ENCODE measurements at places on chromosomes 12 and 14. TPM values are rescaled to one million over a fixed set of nuclear protein-coding genes. Genes with fewer than 3 reads are reported as not detected.

GRCh38 chr12:29763301-29763683 is 20.4 kb downstream of the TMTC1 start:
- no peak overlapping the region for H3K27ac ChIP-seq
- H3K4me3 ChIP-seq: no peak overlapping the region
- DNase-seq: no peak

GRCh38 chr12:11014234-11014633 is 8.2 kb downstream of the TAS2R19 start:
- no peaks in the 10 kb centered on the region for H3K36me3 ChIP-seq
- H3K27ac ChIP-seq: no peak overlapping the region
- DNase-seq: peak; percentile 44
- H3K4me3 ChIP-seq: no peak overlapping the region
- H3K27me3 ChIP-seq: no peaks in the 10 kb centered on the region

DNA sequence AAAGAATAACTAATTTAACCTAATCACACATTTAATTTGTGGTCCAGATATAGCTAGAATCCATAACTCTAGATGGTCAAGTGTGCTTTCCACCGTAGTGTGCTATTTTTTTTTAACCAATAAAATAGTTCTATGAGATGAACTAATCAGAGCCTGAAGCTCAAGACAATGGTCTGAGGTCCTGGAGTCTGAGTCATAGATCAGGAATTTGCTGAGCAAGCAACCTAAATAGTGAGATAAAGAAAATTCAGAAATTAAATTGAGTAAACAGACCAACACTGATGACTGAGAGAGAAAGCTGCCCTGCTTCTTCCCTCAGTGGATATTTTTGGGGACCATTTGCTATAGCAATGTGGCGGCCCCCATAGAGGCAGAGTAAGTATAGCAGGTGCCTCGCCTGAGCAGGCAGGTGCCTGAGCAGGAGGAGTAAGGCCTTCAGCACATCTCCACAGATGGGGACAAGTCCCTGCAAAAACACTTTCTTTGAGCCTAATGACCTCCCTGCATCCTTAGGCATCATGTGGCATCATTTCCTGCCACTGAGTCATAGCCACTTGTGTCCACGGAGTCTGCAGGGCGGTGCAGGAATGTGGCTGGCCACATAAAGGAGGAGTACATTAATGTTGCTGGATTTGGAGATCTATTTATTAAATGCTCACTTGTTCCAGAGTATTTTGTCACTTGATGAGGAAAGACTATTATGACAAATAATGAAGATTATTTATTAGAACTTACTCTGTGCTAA is 13.9 kb upstream of the CLEC4E start:
- DNase-seq: peak; percentile 11
- H3K4me3 ChIP-seq: no peak overlapping the region
- no peaks in the 10 kb centered on the region for H3K27me3 ChIP-seq
- no peak overlapping the region for H3K27ac ChIP-seq
- no peaks in the 10 kb centered on the region for H3K4me1 ChIP-seq

GRCh38 chr12:23473071-23473470 is 476.4 kb downstream of the SOX5 start:
- H3K36me3 ChIP-seq: no peaks in the 10 kb centered on the region
- H3K27me3 ChIP-seq: no peaks in the 10 kb centered on the region
- H3K4me3 ChIP-seq: no peak overlapping the region
- no peak for DNase-seq

DNA sequence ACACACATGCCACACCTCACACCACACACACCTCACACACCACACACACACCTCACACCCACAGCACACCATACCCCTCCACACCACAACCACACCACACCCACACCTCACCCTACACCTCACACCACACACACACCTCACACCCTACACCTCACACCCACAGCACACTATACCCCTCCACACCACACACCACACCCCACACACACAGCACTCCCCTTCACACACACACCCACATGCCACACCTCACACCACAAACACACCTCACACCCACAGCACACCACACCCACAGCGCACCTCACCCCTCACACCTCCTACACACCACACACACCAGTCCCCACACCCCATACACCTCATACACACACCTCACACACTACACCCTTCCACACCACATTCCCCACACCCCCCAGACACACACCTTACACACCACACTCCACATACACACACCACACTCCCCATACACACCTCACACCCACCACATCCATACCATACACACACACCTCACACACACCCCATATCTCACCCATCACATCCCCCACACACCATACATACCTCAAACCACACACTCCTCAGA is 80.0 kb downstream of the ACTN1 start:
- H3K27ac ChIP-seq: peak overlapping the region; percentile 23
- no peaks in the 10 kb centered on the region for H3K27me3 ChIP-seq
- DNase-seq: no peak

GRCh38 chr14:104151566-104152245 is 13.3 kb downstream of the KIF26A start:
- no peak overlapping the region for H3K4me3 ChIP-seq
- no peaks in the 10 kb centered on the region for H3K4me1 ChIP-seq
- H3K27ac ChIP-seq: no peak overlapping the region
- no peaks in the 10 kb centered on the region for H3K36me3 ChIP-seq

DNA sequence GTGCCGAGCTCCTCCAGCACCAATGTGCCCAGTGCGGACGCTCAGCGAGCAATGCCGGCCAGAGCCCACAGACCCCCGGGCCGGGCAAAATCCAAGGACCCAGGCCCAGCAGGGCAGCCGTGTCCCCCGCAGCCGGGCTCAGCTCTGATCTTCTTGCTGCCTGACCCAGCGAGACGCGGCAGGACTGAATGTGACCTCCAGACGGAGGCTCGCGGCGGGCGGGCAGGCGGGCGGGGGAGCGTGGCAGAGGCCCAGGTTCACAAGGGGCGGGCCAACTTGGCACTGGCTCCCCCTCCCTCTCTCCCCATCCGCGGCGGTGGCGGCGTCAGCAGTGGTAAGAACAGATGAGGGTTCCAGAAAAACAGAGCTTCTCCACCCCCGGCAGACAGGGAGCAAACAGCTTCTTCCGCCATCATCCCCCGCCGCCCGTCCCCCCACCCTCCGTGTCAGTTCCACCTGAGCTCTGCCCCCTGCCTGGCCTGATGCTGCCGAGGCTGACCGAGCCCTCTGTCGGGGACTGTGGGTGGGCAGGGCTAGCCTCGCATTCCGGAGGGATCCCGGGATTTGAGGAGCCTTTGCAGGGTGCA is 94.3 kb downstream of the RFLNA start:
- peak overlapping the region; percentile 89 for H3K27ac ChIP-seq
- H3K36me3 ChIP-seq: peaks cover 13% of the 10 kb centered on the region

GRCh38 chr12:50948798-50949197 is 3.5 kb upstream of the HIGD1C start:
- no peaks in the 10 kb centered on the region for H3K27me3 ChIP-seq
- no peaks in the 10 kb centered on the region for H3K36me3 ChIP-seq
- H3K4me3 ChIP-seq: no peak overlapping the region
- H3K27ac ChIP-seq: no peak overlapping the region
- H3K4me1 ChIP-seq: no peaks in the 10 kb centered on the region

DNA sequence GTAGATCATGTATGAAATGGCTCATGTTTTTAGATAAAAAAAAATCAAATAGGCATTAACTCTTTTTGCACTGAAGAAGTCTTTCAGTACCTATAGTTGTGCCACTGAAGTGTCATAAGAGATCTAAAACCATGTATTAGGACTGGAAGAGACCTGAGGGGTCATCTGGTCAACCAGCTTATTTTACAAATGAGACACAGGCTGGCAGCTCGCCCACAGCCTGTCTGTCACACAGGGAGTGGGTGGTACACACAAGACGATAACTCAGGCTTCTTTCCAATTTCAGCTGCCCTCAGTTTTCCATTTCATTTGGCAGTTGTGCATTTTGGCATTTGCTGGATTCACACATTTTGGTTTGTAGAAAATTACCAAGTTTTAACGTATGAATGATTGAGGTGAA is 34.7 kb downstream of the C12orf75 start:
- no peak overlapping the region for H3K27ac ChIP-seq
- no peak for DNase-seq
- no peak overlapping the region for H3K4me3 ChIP-seq
- H3K36me3 ChIP-seq: peaks cover 4% of the 10 kb centered on the region
- peaks cover 5% of the 10 kb centered on the region for H3K4me1 ChIP-seq

- H3K27ac ChIP-seq: no peak overlapping the region
- no peak overlapping the region for H3K4me3 ChIP-seq
- no peaks in the 10 kb centered on the region for H3K36me3 ChIP-seq
- H3K27me3 ChIP-seq: no peaks in the 10 kb centered on the region
- no peak for DNase-seq
- H3K4me1 ChIP-seq: no peaks in the 10 kb centered on the region
These were observed 799.7 kb downstream of the DIO2 start for GRCh38 chr14:79411403-79412174.

- H3K27ac ChIP-seq: no peak overlapping the region
- H3K4me1 ChIP-seq: no peaks in the 10 kb centered on the region
- H3K36me3 ChIP-seq: no peaks in the 10 kb centered on the region
- H3K4me3 ChIP-seq: no peak overlapping the region
These were observed 78.3 kb downstream of the GSC start for GRCh38 chr14:94691660-94692034.

DNA sequence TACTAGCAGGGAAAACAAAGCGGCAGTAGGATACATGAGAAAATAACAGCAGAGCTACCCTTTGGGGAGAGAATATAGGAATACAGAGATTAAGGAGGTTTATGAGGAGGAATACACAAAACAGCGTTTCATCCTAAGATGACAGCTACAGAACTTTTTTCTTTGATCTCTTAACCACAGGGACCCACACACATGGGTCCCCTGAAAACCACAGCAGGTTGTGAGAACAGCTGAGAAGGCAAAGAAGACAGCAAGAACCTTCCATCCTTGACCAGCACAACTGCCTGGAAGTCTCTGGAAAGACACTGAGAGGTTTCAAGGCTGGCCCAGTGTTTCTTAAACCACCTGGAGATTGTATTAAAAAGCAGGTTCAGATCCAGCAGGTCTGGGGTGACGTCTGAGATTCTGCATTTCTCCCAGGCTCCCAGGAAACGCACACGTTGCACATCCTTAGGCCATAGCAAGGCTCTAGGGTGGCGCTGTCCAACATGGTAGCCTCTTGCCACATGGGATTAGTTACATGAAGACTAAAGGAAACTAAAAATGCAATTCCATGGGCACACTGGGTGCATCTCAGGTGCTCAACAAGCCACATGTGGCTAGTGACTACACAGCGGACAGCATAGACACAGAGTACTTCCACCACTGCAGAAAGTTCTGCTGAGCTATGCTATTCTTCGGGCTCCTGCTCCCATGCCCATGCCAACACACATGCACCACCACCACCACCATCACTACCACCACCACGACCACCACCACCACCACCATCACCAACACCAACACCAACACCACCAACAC is 92.3 kb downstream of the FOXN3 start:
- peaks cover 4% of the 10 kb centered on the region for H3K4me1 ChIP-seq
- H3K27ac ChIP-seq: no peak overlapping the region
- no peak overlapping the region for H3K4me3 ChIP-seq
- no peaks in the 10 kb centered on the region for H3K36me3 ChIP-seq
- DNase-seq: no peak

- DNase-seq: peak; percentile 11
- H3K36me3 ChIP-seq: no peaks in the 10 kb centered on the region
- no peaks in the 10 kb centered on the region for H3K4me1 ChIP-seq
- no peaks in the 10 kb centered on the region for H3K27me3 ChIP-seq
- H3K27ac ChIP-seq: no peak overlapping the region
These were observed 444.4 kb upstream of the ATP2B1 start for GRCh38 chr12:90152897-90153624.

- no peaks in the 10 kb centered on the region for H3K27me3 ChIP-seq
- no peaks in the 10 kb centered on the region for H3K4me1 ChIP-seq
- no peaks in the 10 kb centered on the region for H3K36me3 ChIP-seq
- no peak overlapping the region for H3K27ac ChIP-seq
- H3K4me3 ChIP-seq: no peak overlapping the region
These were observed 71.4 kb downstream of the SLC41A2 start for GRCh38 chr12:104886418-104887401.

DNA sequence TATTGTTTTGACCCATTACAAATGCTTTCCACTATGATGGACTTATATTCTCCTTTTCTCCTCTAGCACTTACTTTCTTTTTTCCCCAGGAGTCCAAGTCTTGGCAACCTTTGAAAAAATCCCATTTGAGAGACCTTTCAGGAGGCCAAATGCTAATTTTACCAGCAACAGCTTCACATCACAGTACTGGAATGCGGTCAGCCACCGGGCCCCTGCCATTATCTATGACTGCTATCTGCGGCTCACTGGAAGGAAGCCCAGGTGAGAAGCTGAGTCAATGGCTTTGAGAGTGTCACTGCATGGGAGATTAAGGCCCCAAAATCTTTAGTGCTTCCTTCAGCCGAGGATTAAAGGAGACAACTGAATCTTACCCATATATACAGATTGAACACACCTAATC is 64.2 kb downstream of the ERGIC2 start:
- DNase-seq: no peak
- no peak overlapping the region for H3K27ac ChIP-seq
- peaks cover 3% of the 10 kb centered on the region for H3K4me1 ChIP-seq

DNA sequence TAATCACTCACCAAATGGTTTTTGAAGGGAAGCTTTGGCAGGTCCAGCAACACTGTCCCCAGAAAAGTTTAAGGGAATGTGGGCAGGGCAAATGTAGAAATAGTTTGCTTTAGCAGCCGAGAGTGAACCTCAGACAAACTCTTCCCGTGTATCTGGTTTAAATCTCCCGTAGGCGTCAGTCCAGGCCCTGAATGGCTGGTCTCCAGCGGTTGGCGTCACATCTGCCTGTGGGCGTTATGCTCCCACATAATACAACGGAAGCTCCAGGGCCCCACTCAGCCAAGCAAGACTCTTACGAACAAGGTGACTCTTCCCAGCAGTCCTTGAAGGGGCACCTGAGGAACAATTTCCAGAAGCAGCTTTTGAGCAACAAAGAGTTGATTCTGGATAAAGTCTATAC is 942 bp downstream of the ZC2HC1C start:
- H3K27ac ChIP-seq: no peak overlapping the region
- H3K27me3 ChIP-seq: no peaks in the 10 kb centered on the region
- no peak overlapping the region for H3K4me3 ChIP-seq
- DNase-seq: no peak

DNA sequence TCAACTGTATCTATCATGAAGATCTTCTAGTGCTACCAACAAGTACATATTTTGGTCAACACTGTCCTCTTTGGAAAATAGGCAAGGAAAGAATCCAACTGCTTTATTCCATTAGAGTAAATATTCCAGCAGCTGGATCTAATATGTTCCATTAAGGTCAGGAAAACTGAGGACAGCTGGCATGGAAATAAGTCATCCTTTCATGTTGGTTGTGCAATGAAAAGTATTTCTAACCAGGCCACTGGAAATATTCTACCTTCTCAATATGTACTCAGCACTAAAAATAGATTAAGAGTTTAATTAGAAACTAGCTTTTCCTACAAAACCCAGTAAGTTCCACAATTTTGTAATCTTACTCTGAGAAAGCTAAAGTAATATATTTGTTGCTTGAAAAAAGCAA is 19.6 kb downstream of the HIGD1C start:
- DNase-seq: peak; percentile 69
- no peak overlapping the region for H3K4me3 ChIP-seq
- H3K4me1 ChIP-seq: no peaks in the 10 kb centered on the region
- no peaks in the 10 kb centered on the region for H3K27me3 ChIP-seq
- H3K27ac ChIP-seq: no peak overlapping the region

- H3K27ac ChIP-seq: no peak overlapping the region
- DNase-seq: no peak
- no peaks in the 10 kb centered on the region for H3K36me3 ChIP-seq
- no peaks in the 10 kb centered on the region for H3K27me3 ChIP-seq
These were observed 24.5 kb downstream of the POMT2 start for GRCh38 chr14:77296155-77296554.

The RTN1 gene
- 0.35 TPM for polyA plus RNA-seq

The KCTD10 gene
- polyA plus RNA-seq: 190 TPM

The TTC6 gene
- not detected for polyA plus RNA-seq

The PSME2 gene
- polyA plus RNA-seq: 132 TPM

The GPR137C gene
- polyA plus RNA-seq: 0.37 TPM

The MSI1 gene
- not detected for polyA plus RNA-seq
